ENCODE measurements at places on chromosomes 5 and 9.

DNA sequence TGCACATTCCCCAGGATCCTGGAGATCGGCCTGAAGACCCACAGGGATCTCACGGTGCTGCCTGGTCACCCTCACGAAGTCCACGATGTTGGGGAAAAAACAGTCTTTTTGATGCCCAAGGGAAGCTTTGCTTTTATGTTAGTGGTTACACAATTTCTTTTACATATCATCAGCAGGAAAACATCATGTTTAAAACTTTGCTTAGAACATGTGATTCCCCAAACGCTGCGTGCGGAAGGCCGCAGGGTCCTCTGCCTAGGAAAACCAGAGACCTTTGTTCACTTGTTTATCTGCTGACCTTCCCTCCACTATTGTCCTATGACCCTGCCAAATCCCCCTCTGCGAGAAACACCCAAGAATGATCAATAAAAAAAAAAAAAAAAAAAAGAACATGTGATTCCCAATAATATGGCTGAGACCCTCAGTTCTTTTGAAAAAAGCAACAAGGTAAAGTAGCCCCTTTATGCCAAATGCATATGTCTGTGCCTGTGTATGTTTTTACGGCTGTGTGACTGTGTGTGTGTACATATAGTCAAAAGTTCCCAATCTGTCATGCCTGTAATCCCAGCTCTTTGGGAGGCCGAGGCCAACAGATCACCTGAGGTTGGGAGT lies 11.5 kb upstream of the AGPAT2 start:
- no peak for DNase-seq

DNA sequence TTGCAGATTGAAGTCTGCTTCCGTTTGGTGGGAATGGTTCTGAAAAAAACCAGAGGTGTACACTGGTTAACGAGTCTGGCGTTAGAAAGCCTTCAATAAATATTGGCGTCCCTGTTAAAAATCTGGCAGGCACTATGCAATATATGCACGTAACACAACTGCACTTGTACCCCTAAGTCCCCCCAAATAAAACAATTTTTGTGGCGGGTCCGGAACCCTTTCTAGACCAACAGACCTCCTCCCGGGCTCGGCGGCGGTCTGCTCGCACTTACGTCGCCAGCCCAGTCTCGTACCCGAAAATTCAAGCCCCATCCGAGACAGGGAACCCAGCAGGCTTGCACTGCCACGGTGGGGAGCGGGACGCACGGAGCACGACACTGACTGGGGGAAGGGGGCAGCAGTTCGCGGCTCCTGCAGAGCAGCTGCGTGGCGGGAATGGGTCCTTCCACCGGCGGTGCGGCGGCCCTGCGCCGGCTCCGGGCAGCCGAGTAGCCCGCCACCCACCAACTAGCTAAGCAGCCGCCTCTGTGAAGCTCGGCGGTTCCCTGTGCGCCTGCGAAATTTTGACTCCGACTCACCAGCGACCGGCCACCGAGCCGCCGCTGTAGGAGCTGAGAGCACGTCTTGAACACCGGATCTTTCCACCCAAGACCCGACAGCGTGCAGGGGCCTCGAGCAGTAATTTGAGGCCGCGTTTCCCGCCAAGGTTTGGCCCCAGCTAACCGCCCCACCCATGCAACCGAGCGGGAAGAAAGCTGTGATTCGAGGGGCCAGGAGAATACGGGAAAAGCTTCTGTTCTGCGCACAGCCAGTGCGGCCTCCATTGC lies 3.9 kb downstream of the MCIDAS start:
- DNase-seq, result no peak

- DNase-seq, result no peak
These were observed 49.5 kb downstream of the KLF4 start for GRCh38 chr9:107439991-107440456.

- DNase-seq, result no peak
These were observed 103.0 kb downstream of the COL5A1 start for GRCh38 chr9:134744385-134745295.
